ENCODE measurements at places on chromosomes 2 and 18. TPM values are rescaled to one million over a fixed set of nuclear protein-coding genes. Genes with fewer than 3 reads are reported as not detected.

- 0 out of 2 replicates have a peak, but pooled peaks cover 11% of the 10 kb centered on the region for H3K27me3 ChIP-seq
- H3K4me3 ChIP-seq, result no peak overlapping the region
- no peak overlapping the region for H3K27ac ChIP-seq
- no peaks in the 10 kb centered on the region for H3K36me3 ChIP-seq
- no peak for DNase-seq
- H3K4me1 ChIP-seq, result no peaks in the 10 kb centered on the region
Observed at GRCh38 chr2:20630967-20631366, 19.9 kb downstream of the HS1BP3 start.

GRCh38 chr2:64203858-64204632 lies 59.8 kb upstream of the PELI1 start:
- H3K27me3 ChIP-seq, result no peaks in the 10 kb centered on the region
- H3K4me3 ChIP-seq, result no peak overlapping the region
- no peak for DNase-seq
- H3K36me3 ChIP-seq, result no peaks in the 10 kb centered on the region

The EPG5 gene
- total RNA-seq, result 9.1 TPM

- no peak overlapping the region for H3K27ac ChIP-seq
- H3K27me3 ChIP-seq, result no peaks in the 10 kb centered on the region
- H3K4me1 ChIP-seq, result peaks cover 39% of the 10 kb centered on the region
- H3K36me3 ChIP-seq, result no peaks in the 10 kb centered on the region
Observed at GRCh38 chr2:46337208-46337994, 40.2 kb downstream of the EPAS1 start.

DNA sequence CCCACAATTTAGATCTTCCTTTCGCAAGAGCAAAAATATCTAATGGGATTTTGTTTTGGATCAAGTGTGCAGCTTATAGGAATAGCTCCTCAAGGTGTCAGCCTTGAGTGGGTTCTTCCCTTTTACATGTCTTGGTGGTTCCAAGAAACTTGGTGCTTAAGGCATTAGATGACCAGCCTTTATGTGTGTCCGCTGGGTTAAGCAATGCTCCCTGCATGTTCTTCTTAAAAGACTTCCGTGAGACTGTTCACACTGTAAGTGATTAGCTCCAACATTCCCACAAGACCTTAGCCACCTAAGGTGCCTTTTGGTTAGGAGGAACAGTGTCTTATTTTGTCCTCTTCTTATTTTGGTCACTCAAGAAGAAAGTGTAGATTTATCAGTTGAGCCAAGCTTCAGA lies 44.3 kb upstream of the GPR39 start:
- no peaks in the 10 kb centered on the region for H3K4me1 ChIP-seq
- no peaks in the 10 kb centered on the region for H3K36me3 ChIP-seq
- no peak overlapping the region for H3K4me3 ChIP-seq
- no peak overlapping the region for H3K27ac ChIP-seq

DNA sequence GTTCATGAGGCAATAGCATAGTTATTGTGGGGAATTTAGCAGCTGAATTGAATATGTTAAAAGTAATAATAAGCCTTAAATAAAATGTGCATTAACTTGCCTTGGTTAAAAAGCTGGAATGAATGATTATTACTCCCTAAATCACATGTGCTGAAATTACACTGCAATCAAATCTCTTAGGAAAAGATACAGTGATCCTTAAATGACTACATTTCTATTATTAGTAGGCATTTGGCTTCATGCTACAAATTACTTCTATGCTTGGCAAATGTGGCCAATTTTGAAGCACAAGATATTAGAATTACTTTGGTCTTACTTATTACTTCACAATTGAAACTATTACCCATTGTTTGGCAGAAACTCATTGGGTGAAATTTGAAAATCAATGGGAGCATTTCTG lies 5.4 kb downstream of the RND3 start:
- 0 out of 2 replicates have a peak, but pooled peaks cover 6% of the 10 kb centered on the region for H3K27me3 ChIP-seq
- H3K4me3 ChIP-seq, result no peak overlapping the region
- H3K4me1 ChIP-seq, result no peaks in the 10 kb centered on the region
- no peak overlapping the region for H3K27ac ChIP-seq

DNA sequence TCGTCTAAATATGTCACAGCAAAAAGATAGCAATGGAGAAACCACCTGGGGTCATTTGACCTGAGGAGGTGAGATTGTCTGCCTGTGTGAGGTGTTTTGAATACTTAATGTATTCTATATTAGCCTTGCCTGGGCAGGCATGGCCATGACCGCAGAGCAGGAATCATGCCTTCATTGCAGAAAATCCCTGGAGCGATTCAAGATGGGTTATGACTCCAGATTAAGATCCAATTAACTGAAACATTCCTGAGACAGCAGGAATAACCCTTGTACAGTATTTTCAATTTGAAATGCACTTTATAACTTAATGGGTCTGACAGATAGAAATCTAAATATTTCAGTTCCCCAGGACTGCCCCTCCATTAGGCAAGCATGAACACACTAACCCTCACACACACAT lies 227.3 kb upstream of the RAB6C start:
- no peak for DNase-seq
- H3K4me3 ChIP-seq, result no peak overlapping the region
- H3K27me3 ChIP-seq, result peaks cover 36% of the 10 kb centered on the region

The RBM43 gene
- 4.7 TPM for total RNA-seq

DNA sequence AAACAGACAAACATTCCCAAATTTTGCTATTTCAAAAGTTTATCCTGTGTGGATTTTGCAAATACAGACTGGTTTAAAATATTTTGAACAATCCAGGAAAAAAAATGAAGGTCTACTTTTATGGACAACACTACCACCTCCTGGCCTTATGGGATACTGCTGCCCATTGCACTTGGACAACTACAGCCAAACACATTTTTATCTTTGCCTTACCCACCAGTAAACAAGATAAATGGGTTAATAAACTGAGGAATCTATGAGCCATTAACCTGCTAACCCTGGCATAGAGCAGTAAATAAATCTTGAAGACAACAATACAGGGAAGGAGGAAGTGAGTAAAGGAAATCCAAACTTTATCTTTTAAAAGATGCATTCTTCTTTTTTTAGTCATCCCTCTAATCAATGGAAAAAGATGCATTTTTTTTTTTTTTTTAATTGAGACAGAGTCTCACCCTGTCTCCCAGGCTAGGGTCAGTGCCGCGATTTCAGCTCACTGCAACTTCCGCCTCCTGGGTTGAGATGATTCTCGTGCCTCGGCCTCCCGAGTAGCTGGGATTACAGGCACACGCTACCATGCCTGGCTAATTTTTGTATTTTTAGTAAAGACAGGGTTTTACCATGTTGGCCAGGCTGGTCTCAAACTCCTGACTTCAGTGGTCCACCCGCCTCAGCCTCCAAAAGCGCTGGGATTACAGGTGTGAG lies 2.1 kb upstream of the SPIRE1 start:
- H3K36me3 ChIP-seq, result no peaks in the 10 kb centered on the region

- H3K4me3 ChIP-seq, result no peak overlapping the region
- peaks cover 72% of the 10 kb centered on the region for H3K36me3 ChIP-seq
- no peak for DNase-seq
- H3K4me1 ChIP-seq, result no peaks in the 10 kb centered on the region
Observed at GRCh38 chr2:71120195-71120594, 9.8 kb downstream of the MCEE start.

DNA sequence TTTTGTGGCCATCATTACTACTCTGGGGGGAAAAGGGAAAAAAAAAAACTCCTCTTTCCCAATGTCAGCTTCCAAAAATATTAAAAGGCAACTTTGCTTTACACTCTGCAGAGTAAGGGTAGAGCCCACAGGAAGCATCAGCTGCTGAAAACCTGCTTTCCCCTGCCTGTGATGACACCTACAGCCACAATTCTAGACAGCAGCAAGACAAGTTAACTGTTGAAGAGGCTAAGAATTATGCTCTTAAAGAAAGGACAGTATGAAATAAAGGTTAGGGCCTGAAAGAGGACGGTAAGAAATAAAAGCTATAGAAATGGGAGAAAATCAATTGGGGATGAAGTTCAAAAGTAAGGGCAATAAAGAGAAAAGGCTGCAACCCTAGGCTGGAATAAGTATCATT lies 3.0 kb downstream of the PDE11A start:
- H3K27ac ChIP-seq, result no peak overlapping the region
- H3K4me3 ChIP-seq, result no peak overlapping the region
- H3K36me3 ChIP-seq, result no peaks in the 10 kb centered on the region
- H3K27me3 ChIP-seq, result no peaks in the 10 kb centered on the region
- H3K4me1 ChIP-seq, result peaks cover 46% of the 10 kb centered on the region

- no peak overlapping the region for H3K27ac ChIP-seq
- no peaks in the 10 kb centered on the region for H3K36me3 ChIP-seq
- peaks cover 14% of the 10 kb centered on the region for H3K27me3 ChIP-seq
- no peaks in the 10 kb centered on the region for H3K4me1 ChIP-seq
- no peak overlapping the region for H3K4me3 ChIP-seq
Observed at GRCh38 chr2:173496746-173497145, 142.1 kb downstream of the CDCA7 start.

The ABCB11 gene
- total RNA-seq, result 0.25 TPM

- no peak overlapping the region for H3K4me3 ChIP-seq
- H3K36me3 ChIP-seq, result no peaks in the 10 kb centered on the region
- no peaks in the 10 kb centered on the region for H3K4me1 ChIP-seq
- DNase-seq, result no peak
Observed at GRCh38 chr2:206802654-206803514, 37.5 kb downstream of the FASTKD2 start.

The ADD2 gene
- total RNA-seq, result 59.6 TPM

- no peaks in the 10 kb centered on the region for H3K4me1 ChIP-seq
- H3K27me3 ChIP-seq, result 0 out of 2 replicates have a peak, but pooled peaks cover 5% of the 10 kb centered on the region
- no peak overlapping the region for H3K27ac ChIP-seq
- DNase-seq, result no peak
- H3K4me3 ChIP-seq, result no peak overlapping the region
Observed at GRCh38 chr18:13306583-13306982, 88.0 kb downstream of the LDLRAD4 start.

- no peak overlapping the region for H3K27ac ChIP-seq
- no peak overlapping the region for H3K4me3 ChIP-seq
- no peaks in the 10 kb centered on the region for H3K36me3 ChIP-seq
- no peak for DNase-seq
- no peaks in the 10 kb centered on the region for H3K27me3 ChIP-seq
Observed at GRCh38 chr2:142980246-142981068, 103.0 kb downstream of the KYNU start.

- H3K36me3 ChIP-seq, result no peaks in the 10 kb centered on the region
- H3K4me3 ChIP-seq, result no peak overlapping the region
- no peak overlapping the region for H3K27ac ChIP-seq
- no peaks in the 10 kb centered on the region for H3K4me1 ChIP-seq
- no peaks in the 10 kb centered on the region for H3K27me3 ChIP-seq
- DNase-seq, result no peak
Observed at GRCh38 chr2:206316141-206316540, 41.7 kb downstream of the ZDBF2 start.

DNA sequence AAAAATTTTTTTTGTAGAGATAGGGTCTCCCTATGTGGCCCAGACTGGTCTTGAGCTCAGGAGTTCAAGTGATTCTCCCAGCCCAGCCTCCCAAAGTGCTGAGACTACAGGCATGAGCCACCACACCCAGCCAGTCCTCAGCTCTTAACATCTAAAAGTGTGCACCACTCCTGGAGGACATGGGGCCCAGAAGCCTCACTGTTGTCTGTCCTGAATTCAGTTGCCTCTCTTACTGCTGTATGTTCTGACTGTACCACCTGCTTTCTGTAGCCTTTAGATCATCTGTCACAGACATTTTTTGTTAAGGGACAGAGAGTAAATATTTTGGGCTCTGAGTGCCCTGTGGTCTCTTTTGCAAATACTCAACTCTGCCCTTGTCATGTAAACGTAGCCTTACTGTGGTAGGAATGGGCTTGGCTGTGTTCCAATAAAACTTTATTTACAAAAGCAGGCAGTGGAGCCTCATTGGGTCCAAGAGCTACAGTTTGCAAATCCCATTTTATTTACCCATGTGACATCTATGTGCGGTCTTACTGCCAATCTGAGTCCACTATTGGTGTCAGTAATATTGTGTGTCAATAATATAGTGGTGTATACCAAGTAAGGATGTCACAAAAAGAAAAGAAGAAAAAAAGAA lies 38.1 kb downstream of the TMEM37 start:
- no peak overlapping the region for H3K27ac ChIP-seq
- H3K36me3 ChIP-seq, result no peaks in the 10 kb centered on the region
- H3K4me3 ChIP-seq, result no peak overlapping the region
- peaks cover 9% of the 10 kb centered on the region for H3K27me3 ChIP-seq

The CXCR1 gene
- not detected for total RNA-seq

DNA sequence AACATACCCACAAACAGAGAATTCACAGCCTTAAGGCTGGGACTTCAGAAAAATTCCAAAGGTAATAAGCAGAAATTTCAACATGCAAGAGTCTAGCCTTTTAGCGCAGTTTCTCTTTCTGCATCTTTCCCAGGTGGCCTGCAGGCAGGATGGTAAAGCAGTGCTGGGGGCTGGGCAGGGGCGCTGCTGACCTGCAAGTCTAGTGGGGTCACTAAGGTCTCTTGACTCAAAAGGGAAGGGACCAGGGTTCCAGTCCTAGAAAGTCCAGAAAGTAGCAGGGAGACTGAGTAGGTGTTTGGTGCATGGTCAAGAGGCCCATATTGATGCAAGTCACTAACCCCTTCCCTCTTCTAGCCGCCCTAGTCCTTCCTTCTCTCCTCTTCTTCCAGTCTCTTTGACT lies 169.2 kb downstream of the TGIF1 start:
- no peaks in the 10 kb centered on the region for H3K36me3 ChIP-seq
- no peak overlapping the region for H3K4me3 ChIP-seq
- DNase-seq, result no peak
- H3K27ac ChIP-seq, result peak overlapping the region; percentile 15
- peaks cover 72% of the 10 kb centered on the region for H3K4me1 ChIP-seq
- no peaks in the 10 kb centered on the region for H3K27me3 ChIP-seq

The PSMA8 gene
- not detected for total RNA-seq

DNA sequence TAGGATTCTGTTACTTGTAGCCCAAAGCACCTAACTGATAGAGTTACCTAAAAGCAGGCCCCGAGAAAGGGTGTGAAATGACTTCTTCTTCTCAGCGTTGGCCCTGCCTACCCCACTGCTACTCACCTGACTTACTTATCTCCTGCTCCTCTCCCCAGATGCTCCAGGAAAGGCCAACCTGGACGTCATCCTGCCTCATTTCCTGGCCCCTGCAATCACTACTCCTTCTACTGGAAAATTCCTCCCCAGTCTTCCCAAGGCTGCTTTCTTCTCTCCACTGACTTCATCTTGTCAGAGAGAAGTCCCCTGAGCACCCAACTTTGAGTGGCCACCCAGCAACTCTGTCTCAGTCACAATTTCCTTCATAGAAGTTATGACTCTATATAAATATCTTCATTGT lies 63.4 kb upstream of the KLF7 start:
- peaks cover 3% of the 10 kb centered on the region for H3K27me3 ChIP-seq
- peaks cover 16% of the 10 kb centered on the region for H3K4me1 ChIP-seq
- H3K36me3 ChIP-seq, result no peaks in the 10 kb centered on the region
- H3K27ac ChIP-seq, result no peak overlapping the region
- no peak overlapping the region for H3K4me3 ChIP-seq
- DNase-seq, result no peak

Data from K562 (cell line).